Epithelial cell of proximal tubule (primary cell): ENCODE measurements at places on chromosomes 5 and 9. TPM values are rescaled to one million over a fixed set of nuclear protein-coding genes. Genes with fewer than 3 reads are reported as not detected.

FSTL4 gene
- total RNA-seq: not detected in 2 replicates

IL13 gene
- total RNA-seq: not detected in 2 replicates

GAS1 gene
- total RNA-seq: 1.7 and 3.3 TPM in 2 replicates

NNT gene
- total RNA-seq: 32.7 and 36.5 TPM in 2 replicates

GPR150 gene
- total RNA-seq: 0.58 TPM in 1 of 2 replicates, not detected in the other

ADAMTS16 gene
- under 0.01 and 0.22 TPM in 2 replicates for total RNA-seq

GRCh38 chr5:160260881-160261815, 31.8 kb downstream of the FABP6 start:
- DNase-seq: no peak

- no peak for DNase-seq
These were observed 68.7 kb upstream of the ADAMTSL1 start for GRCh38 chr9:18405240-18405639.

- no peak for DNase-seq
These were observed 74.9 kb upstream of the VCAN start for GRCh38 chr5:83396662-83397061.

- DNase-seq: no peak
These were observed 6.7 kb upstream of the TNIP1 start for GRCh38 chr5:151087486-151087885.

GRCh38 chr9:4143936-4144717, 155.7 kb downstream of the GLIS3 start:
- DNase-seq: no peak

- no peak for DNase-seq
These were observed 2.2 kb downstream of the UBTD2 start for GRCh38 chr5:172281346-172281745.

DNA sequence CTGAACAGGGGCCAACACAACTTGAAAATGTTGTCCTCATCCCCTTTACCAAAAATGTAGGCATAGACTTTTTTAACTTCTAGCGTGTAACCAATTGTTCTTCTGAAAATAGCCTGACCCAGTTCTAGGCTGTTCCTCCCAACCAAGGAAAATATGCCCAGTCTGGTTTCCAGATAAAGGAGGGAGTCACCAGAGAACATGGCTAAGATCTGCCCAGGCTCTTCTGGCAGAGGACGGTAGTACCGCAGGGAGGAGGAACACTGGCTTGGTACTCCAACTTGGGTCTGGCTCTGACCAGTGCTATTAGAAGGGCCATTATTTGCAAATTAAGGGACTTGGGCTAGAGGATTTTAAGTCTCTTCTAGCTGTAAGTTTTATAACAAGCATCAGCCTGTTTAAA, 63.1 kb downstream of the GRAMD2B start:
- no peak for DNase-seq
